Globus pallidus (tissue), 1 donor: ENCODE measurements at places on chromosomes 1 and 21.

DNA sequence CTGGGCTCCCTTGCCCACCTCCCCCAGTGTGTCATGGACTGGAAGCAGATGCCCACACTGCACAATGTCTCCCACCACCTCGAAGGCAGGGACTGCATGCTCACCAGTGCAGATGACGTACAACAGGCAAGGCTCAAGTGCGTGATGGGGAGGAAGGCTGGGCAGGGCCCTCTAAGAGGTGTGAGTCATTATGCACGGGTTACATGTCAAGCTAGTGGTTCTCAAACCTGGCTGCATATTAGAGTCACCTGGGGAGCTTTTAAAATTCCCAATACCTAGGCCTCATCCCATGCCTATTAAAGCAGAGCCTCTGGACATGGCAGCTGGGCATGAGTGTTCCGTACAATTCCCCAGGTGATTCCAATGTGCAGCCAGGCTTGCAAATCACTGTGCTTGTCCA is 137.9 kb upstream of the NGF start:
- DNase-seq = no peak

DNA sequence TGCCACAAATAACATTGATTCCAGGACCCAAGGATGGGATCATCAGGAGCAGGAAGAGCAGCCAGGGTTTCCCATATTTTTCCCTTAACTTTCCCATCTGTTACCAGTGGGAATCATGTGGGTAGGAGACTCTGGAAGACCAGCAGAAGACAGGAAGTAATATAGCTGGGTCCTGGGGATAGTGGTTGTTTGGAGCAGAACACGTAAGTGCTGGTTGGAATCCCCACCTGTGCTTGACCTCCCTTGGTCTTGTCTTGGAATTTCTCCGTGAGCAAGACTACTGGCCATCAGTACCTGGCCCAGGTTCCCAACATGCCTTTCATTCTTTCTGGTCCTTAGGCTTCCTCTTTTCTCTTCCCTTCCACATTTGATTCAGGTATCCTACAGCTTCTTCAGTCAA is 20.9 kb upstream of the SLC27A3 start:
- DNase-seq = no peak

GRCh38 chr1:63991685-63992084 is 211.7 kb upstream of the UBE2U start:
- no peak for DNase-seq

GRCh38 chr1:245717611-245718010 is 562.8 kb downstream of the KIF26B start:
- DNase-seq = no peak

GRCh38 chr1:203742436-203742835 is 22.5 kb upstream of the LAX1 start:
- no peak for DNase-seq
